H54 (cell line): ENCODE measurements at places on chromosomes 2 and 18.

GRCh38 chr2:238716171-238716570, 131.7 kb upstream of the TWIST2 start:
- DNase-seq = no peak

DNA sequence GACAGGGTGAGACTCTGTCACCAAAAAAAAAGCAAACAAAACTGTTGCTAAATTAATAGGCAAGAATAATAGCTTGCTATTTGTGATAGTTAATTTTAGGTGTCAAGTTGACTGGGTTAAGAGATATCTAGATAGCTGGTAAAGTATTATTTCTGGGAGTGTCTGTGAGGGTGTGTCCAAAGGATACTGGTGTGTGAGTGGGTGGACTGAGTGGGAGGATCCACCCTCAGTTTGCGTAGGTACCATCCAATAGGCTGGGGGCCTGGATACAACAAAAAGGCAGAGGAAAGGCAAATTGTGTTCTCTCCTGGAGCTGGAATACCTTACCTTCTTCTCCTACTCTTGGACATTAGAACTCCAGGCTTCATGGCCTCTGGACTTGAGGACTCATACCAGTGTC, 15.0 kb downstream of the DUSP11 start:
- DNase-seq = no peak

DNA sequence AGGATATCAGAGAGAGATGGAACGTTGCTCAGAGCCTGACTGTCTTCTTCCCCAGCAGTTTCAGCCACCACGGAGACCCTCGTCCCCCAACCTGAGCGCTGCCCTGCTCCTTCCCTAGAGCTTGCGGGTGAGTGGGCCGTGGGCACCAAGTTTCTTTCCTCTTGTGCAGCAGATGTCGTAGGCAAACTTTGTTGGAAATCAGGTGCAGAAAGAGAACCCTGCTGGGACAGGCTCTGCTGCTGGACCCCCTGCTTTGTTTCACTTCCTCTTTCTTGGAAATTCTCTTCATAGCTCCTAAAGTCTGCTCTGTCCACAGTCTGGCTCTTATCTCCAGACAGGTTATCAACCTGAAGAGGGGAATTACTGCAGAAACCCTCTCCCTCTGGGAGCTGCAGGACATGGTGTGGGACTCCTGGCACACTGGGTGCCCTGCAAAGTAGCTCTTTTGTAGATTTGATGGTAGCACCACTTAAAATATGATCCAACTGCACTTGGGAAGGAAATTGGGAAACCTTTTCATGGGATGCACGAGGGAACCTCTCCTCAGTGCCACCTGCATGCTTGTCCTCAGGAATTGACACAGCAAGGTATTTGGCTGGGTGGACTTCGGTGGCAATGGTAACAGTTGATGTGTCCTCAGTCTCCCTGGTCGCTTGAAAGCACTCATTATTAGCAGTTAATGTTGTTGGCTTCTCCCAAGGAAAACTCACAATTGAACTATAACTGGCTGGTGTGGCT, 92.2 kb downstream of the ALPK2 start:
- no peak for DNase-seq

DNA sequence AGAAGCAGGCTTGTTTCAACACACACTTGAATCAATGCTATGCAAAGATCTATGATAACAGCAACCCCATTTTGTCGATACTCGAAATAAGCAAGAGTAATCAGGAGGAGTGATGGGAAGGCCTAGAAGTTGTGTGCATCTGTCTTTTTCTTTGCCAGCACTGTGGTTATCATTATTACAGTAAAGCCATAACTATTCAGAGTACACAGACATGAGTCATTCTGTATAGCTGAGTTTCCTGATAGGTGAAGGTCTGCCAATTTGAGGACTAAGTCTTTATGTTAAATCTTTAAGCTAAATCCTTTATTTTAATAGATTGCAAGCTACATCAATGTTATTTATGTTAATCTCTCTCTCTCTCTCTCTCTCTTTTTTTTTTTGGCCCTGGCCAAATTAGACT, 1344.4 kb upstream of the CELF4 start:
- DNase-seq = no peak

DNA sequence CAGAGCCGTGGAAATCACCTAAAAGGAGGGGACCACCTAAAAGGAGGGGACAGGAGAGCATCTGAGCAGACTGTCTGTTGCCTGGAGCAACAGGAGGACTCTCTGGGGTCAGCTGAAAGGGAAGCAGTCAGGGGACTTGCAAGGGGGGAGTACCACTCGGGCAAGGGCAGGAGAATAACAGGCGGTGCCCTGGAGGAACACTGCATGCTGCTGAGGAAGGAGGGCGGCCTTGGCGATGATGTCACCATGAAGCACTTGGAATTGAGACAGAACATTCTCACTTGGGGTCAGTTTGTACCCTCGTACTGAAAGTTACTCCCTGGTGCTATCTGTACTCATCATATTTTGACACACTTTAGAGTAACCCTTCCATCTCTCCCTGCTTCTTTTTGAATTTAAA, 18.4 kb downstream of the SIX3 start:
- DNase-seq = no peak

DNA sequence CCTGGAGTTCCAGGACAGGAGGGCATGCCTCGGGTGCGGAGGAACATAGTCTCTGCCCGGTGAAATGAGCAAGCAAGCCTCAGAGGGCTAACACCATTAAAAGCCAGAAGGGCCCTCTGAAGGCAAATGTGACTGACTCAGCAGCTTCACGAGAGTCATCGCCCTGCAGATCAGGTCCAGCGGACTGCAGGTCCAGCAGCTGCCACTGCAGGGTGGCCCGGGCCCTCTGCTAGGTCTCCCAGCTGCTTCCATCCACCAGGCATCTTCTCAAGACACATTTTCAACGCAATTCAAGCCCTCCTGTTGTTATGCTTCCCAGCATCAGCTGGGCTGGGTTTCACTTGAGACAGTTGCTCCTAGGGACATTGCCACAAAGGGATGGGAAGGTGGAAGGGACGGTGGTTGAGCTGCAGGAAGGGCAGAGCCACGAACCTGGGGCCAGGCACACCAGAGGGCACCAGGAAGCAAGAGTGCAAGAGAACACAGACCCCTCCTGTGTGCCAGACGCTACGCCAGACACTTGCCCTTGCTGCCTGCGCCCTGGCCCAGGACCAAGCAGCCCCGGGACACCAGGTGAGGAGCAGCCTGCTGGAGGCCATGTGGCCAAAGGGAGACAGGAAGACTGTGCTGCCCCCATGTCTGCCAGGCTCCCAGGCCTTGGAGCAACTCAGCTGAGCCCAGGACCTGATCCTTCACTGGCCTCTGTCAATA, 173.0 kb downstream of the HDAC4 start:
- DNase-seq = peak; percentile 20

DNA sequence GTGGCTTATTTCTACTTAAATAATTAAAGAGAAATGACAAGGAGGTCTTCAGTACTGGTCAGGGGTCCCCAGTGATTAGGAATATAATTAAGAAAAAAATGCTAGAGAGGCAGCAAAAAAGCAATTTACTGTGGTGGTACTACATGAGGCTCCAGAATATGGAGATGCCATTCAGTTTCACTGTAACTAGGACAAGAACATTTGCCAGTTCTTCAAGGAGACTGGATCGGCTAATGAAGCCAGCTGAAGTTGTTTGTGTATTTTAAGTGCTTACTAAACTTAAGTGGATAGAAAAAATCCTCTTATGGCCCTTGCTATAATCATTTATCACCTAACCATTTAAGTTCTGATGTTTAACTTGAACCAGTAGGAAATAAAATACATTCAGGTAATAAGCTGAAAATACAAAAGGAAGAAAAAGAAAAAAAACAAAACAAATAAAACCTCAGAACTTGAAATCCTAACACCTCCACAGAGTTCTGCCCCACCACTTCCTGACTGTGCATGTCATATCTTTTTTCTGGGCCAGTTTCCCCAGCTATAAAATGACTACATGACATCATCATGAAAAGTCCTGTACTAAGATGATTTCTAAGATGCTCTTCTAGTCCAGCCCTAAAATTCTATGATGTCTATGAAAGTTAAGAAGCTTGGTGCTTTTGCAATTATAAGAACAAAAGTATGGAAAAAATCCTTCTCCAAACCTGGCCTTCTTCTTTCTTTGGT, 98.0 kb downstream of the TRABD2A start:
- DNase-seq = no peak

DNA sequence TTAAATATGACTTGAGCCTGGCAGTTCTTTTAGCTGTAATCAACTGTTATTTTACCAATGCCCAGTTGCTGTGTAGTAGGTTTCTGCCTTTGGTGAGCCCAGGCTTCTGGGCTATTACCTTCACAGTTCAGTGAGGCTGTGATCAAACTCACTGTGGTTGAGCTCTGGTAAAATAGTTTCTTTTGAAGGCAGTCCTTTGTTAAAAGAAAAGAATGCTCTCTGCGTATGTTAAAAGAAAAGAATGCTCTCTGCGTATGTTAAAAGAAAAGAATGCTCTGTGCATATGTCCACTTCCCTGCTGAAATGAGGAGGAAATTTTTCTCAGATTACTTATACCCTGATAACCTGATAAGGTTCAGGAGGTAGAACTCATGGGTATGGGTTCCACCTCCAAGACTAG, 244.3 kb downstream of the RNF144A start:
- no peak for DNase-seq

DNA sequence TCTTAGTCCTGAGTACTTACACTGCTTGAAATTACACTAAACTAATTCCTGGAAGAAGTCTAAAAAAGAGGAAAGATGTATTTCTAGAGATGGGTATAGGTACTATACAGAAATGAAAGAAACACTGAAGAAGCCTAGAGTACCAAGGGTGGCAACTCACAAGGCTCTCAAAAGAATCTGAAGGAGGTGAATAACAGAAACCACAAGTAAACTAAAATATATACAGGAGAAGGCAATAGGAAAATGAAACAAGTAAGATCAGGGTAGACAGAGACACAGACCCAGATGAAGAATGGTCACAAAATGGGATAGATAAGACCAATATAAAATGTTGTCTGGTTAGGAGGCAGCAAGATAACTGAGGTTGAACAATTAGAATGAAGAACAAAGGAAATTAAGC, 59.9 kb downstream of the USP37 start:
- DNase-seq = no peak

- DNase-seq = no peak
These were observed 106.3 kb upstream of the CD302 start for GRCh38 chr2:159904127-159904958.

GRCh38 chr2:137154946-137155345, 389.6 kb downstream of the THSD7B start:
- no peak for DNase-seq

DNA sequence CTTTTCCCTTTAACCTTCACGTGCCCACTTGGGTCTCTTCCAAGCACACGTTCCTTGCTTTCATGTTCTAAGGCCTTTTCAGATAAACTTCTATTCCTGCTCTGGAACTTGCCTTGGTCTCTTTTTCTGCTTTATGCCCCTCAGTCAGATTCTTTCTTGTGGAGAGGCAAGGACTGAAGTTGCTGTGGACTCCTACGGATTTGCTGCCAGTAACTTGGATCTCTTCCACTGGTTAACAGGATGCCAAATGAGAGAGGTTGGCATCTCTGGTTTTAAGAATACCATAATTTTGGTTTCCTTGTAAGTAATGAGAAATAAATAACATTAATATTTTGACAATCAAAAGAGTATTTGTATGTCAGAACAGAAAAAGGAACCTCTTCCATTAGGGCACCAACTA, 33.0 kb downstream of the COMMD1 start:
- DNase-seq = no peak

DNA sequence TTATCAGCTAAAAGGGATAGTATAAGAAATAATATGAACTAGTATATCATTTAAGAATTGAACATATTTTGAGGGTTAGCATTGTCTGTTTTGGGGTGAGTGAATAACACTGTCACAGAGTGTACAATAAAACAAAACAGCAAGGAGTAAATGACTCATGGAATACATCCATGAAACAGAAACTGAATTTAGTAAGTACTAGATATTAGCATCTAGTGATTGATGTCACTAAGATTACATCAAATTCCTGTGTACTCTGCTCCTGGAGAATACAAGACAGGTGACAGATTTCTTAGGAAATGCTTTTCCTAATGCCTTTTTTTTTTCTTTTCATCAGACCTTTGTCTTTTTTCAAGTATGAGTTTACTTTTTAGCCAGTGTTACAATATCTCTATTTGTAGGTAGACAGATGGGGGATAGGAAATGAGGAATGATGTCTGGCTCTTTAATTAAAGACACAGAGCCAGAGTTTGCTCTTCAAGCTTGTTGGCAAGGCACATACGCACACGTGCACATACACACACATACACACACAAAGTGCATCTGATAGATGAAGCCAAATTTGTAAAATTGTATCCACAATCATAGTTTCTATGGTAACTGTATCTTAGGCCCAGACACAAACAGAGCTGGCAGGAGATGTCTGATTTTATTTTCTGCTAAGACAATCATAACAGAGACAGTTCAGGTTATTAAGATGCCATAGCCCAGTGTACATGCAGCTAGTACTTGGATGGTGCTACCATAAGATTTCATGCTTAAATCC, 138.2 kb upstream of the NRP2 start:
- DNase-seq = no peak

DNA sequence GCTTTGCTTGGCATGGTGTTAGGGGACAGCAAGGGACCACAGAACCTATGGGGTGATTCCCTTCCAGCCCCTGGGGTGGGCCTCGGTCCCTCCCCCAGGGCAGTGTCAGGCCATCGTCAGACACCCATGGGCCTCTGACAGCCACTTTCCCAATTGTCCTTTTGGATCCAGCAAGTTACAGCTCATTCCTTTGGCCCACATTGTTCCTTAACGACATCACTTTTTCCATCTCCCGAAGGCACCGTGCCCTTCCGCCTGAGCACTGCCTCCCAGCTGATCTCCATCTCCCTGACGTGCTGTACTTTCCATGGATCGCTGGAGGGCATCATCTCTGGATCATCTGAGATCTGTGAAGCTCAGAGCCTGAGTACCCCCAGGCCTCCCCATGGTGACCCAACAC, 10.4 kb upstream of the KCNK3 start:
- no peak for DNase-seq

DNA sequence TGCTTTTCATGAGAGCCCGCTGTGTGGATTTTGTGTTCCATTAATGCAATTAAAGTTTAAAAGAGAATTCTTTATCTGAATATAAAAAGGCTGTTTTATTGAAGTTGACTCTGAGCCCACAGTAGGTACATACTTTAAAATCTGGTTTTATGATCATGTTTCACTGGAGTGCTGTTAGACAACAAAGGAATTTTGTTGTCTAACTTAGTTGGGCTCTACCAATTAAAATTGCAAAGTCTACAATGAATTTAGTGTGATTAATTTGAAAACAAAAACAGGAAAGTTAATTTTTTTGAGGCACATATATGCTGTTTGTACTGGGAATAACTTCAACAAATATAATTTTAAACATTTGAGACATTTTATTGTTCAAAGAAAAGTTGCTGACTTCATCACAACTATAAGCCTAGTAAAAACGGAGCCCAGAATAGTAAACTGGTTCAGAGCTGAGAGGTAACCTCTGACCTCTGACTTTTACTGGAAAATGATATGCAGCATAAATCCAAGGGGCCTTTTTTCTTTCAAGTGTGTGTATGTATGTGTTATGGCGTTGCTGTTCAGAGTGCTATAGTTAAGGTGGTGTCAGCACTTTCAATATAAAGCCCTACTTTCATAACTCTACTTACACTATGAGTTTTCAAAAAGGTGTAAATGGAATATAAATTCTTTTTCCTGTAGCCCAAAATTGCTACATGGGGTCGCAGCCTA, 30.2 kb downstream of the MEIS1 start:
- no peak for DNase-seq
